ENCODE measurements at places on chromosomes 7 and 10.

DNA sequence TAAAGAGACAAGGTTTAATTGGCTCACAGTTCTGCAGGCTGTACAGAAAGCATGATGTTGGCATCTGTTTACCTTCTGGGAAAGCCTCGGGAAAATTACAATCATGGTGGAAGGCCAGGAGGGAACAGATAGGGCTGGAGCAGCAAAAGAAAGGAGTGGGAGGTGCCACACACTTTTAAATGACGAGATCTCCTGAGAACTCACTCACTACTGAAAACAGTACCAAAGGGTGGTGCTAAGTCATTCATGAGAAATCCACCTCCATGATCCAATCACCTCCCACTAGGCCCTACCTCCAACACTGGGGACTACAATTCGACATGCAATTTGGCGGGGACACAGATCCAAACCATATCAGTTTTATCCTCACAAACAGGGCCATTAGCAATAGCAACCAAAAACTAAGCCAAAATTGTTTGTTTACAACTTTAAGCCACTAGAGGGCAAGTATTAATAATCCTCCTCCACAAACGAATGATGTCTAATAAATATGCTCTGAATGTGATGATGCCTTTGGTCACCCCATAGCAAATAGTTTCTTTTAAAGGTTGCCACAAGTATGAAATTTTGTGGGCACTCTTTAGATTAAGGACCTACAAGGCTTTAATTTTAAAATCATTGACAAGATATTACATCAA, 129.2 kb upstream of the NRBF2 start:
- peak; percentile 7 for DNase-seq

- no peak for DNase-seq
Observed at GRCh38 chr10:103256613-103257012, 10.9 kb downstream of the RPEL1 start.

- DNase-seq: no peak
Observed at GRCh38 chr10:7046615-7047014, 364.2 kb downstream of the SFMBT2 start.

DNA sequence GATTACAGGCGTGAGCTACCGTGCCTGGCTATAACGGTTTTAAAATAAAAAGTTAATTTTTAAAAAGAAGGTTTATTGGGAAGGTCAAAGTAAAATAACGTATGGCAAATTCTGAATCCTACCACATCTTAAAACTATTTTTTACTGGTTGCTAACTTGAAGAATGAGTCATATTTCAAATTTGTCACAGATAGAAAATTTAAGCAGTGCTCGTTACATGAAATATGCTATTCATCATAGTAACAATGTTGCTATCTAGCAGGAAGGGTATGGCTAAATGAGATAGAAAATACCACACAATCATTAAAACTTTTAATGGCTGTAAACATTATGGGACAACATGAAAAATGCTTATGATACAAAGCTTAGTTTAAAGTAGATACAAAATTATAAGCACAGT, 500.5 kb downstream of the PHTF2 start:
- no peak for DNase-seq

- no peak for DNase-seq
Observed at GRCh38 chr7:148791546-148791945, 92.5 kb downstream of the EZH2 start.

DNA sequence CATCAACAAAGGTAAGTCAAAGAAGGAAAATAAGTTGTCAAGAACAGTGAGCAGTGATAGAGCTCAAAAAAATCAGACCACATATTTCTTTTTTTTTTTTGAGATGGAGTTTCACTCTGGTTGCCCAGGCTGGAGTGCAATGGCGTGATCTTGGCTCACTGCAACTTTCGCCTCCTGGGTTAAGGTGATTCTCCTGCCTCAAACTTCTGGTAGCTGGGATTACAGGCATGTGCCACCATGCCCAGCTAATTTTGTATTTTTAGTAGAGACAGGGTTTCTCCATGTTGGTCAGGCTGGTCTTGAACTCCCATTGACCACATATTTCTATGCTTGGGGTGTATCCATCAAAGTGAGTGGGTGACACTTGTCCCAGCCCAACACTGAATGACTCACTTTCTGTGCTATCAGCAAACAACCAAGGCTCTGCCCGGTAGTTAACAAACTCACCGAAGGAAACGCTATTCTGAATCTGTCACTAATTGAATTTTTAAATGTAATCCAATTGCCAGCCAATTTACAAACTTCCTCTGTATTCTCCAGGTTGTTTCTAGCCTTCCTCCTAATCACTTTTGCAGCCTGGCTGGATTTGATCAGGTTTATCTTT, 19.6 kb upstream of the SMNDC1 start:
- DNase-seq: no peak

GRCh38 chr7:74443543-74444247, 10.0 kb upstream of the GTF2IRD1 start:
- no peak for DNase-seq

DNA sequence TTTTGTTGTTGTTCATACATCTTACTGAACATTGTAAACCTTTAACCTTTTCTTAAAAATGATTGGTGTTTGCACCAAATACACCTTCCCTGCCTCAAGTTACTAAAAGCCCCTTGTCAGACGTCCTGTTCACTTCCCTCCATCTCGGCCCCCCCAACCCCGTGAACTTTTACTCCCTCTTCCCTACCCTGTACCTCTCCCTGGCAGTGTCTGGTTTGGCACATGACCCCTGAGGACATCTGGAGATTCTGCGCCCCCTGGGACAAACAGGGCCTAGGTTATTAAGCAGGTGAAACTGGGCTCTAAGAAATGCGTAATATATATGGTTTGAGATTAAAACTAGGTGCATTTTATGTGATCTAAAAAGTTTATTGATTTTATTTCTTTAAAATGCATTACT, 1.4 kb downstream of the PPP2R2D start:
- DNase-seq: no peak

DNA sequence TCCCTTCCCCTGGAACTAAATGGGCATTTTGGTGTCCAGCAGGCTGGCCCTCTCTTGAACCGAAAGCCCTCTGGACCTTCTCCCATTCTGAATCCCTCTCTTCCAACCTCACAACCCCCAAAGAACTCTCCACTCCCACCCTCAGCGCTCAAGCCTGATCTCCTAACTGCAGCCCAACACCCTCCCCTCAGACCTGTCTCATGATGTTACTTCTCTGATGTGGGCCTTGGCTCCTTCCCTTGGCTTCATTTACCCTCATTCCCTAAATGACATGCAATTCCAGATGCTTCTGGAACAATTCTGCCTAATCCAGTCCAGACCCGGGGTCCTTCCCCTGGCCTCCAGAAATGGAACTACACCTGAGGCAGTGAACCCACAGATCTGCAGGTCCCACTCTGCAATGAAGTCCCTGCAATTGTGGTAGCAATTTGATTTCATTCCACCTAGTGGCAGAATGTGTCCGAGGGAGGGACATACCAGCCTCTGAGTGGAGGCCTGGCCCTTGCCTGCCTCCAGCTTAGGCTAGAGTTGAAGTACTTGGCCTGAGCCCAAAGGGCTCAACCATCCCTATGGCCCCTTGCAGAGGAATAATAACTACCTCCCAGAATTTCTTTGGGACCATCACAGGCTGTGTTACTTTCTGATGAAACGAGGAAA, 4.1 kb upstream of the CEP41 start:
- DNase-seq: peak; percentile 9

- DNase-seq: no peak
Observed at GRCh38 chr10:103872137-103872931, 17.0 kb upstream of the SH3PXD2A start.

DNA sequence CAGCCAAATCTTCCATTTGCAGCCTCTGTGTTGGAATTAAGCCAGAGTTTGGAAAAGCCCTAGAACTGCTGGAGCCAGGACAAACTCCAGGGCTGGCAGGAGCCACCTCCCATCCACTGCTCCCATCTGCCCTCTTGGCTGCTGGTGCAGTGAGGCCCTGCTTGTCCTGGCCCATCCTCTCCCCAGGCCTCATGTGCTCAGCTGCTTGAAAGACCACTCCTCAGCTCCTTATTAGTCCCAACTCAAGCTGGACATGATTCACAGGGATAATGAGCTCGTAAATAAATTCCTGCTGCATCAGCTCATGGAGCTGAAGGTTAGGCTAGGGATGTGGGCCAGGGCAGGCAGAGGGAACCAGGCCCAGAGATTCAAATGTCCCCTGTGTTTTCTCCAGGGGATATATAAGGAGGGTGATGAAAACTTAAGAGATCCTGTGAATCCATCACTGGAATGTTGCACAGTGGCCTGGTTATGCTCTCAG, 282.8 kb downstream of the RPS24 start:
- DNase-seq: no peak

- DNase-seq: no peak
Observed at GRCh38 chr7:49894543-49894942, 121.1 kb downstream of the VWC2 start.

DNA sequence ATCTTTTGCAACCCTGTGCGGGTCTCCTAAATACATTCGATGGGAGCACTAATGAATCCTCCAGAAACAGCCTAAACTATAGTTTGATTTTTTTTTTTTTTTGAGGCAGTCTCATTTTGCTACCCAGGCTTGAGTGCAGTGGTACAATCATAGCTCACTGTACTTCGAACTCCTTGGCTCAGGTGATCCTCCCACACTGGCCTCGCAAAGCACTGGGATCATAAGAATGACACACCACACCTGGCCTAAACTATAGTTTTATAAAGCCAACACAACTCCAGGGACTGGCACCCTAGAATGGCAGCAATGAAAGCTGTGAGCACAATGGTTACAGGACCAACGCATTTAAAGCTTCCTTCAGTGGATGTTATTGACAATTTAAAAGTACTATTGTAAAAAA, 14.5 kb upstream of the JMJD1C start:
- no peak for DNase-seq

GRCh38 chr10:132722394-132723329, 63.3 kb downstream of the NKX6-2 start:
- no peak for DNase-seq

- no peak for DNase-seq
Observed at GRCh38 chr7:118194571-118194970, 10.6 kb downstream of the LSM8 start.

GRCh38 chr10:986137-986825, 2.0 kb upstream of the GTPBP4 start:
- DNase-seq: peak; percentile 66

DNA sequence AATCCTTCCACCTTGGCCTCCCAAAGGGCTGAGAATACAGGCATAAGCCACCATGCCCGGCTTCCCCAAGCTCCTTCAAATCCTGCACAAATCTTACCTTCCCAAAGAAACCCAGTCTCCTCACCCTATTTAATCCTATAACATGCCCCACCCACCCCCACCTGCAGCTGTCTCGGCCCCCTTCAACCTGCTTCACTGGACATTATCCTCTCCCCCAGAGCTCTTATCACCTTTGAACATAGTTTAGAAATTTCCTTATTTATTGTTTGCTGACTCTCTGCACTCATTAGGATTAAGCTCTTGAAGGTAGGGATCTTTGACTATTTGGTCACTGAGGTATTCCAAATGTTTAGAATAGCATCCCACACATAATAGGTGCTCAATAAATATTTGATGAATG, 3.5 kb downstream of the ZNF467 start:
- DNase-seq: no peak

- DNase-seq: no peak
Observed at GRCh38 chr10:24902400-24902728, 50.0 kb downstream of the PRTFDC1 start.

GRCh38 chr7:157849726-157850125, 512.9 kb downstream of the DNAJB6 start:
- DNase-seq: no peak

GRCh38 chr7:146172112-146172511, 55.5 kb downstream of the CNTNAP2 start:
- DNase-seq: no peak

GRCh38 chr10:35885076-35885475, 243.0 kb upstream of the FZD8 start:
- no peak for DNase-seq

DNA sequence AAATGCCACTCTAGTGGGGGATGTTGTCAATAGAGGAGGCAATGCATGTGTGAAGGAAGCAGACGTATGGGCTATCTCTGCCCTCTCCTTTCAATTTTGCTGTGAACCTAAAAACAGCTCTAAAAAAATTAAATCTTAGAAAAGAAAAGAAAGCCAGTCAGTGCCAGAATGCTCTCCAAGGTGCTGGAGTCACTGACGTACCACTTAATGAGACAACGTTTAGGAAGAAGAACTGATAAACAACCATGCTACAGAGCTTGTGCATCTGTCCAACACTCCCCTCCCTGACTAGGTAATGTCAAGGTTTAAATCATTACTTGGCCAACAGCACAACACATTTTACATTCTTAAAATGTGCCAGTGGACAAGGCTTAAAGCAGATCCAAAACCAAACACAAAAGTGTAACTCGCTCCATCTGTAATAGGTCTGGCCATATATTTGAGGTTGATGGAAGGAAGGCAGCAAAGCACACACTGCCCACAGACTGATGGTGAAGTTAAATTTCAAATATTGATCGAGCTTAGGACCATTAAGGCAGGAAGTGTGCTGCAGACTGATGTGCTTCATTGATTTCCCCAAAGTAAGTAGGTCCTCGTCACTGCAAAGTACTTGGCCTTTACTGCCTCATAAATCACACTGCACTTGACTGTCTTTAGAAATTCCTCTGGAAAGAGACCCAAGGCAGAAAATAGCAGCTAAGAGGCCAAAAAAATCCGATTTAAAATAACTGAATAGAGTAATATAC, 15.5 kb downstream of the ARMH3 start:
- DNase-seq: no peak

GRCh38 chr10:110535958-110536891, 31.3 kb upstream of the SMC3 start:
- DNase-seq: peak; percentile 17

DNA sequence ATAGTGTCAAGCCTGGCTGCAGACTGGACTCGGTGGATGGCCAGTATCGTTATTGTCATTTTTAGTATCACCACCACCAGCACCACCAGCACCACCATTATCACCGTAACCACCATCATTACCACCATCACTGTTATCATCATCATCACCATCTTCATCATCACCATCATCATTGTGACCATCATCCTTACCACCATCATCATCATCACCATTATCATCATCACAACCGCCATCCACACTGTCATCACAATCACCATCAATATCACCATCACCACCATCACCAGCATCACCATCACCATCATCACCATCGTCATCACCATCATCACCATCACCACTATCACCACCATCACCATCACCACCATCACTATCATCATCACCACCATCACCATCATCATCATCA, 65.6 kb downstream of the FOXL3 start:
- no peak for DNase-seq

DNA sequence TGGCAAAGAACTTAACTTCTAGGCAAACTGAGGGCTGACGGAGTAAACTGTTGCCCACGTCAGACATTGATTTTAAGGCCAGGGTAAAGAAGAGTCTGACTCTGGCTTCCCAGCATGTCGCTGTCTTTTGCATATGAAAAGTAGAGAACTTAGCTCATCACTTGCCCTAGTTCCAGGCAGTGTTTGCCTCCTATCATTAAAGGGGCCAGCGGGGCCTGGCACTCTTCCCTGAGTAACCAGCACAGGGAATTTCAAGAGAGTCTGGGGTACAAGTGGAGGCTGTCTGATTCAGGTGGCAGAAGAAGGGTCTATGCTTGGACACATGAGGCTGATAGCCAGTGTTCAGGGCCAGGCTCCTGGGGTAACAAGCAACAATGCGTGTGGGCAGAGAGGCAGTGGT, 4.8 kb downstream of the DENND2A start:
- DNase-seq: no peak

GRCh38 chr7:34991938-34992840, 45.1 kb downstream of the DPY19L1 start:
- peak; percentile 3 for DNase-seq
